ENCODE measurements at places on chromosomes 6 and 20.

GRCh38 chr6:99519446-99519845 lies 4.2 kb upstream of the USP45 start:
- no peak for DNase-seq

DNA sequence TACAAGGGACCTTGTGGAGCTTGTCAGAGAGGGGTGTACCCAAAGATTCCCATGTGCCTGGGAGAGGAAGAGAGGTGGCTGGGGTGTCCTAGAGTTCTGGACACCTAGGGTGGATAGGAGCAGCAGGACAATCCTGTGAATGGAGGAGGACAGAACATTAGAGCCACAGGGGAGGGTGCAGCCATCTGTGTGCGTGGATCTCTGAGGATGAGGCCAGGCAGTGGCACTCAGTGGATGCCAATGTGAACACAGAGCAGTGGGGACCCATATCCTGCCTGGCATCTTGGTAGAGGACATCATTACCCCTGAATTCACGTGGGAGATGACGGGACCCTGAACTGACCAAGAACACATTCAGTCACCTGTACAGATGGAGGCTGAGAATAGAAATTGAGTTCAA lies 205.3 kb downstream of the CD83 start:
- DNase-seq = no peak

DNA sequence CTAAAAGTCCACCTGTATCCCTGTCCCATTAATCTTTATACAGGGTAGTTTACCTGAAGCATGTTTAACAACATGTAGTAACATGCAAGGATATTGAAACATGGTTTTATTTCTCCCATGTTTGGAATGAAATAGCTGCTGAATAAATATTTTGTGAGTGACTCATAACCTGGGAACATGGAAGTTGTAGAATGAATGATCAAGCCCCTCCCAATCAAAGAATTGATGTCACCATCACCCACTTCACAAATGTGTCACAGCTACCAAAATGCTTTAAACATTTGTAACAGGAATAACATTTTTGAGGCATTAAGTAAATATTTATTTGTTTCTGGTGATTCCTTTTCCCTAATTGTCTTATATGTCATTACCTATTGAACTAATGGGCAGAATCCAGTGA lies 58.9 kb upstream of the TNFAIP3 start:
- DNase-seq = no peak

GRCh38 chr6:53347250-53347920 lies 1.4 kb downstream of the ELOVL5 start:
- DNase-seq = peak; percentile 57

GRCh38 chr6:20870493-20870892 lies 336.2 kb downstream of the CDKAL1 start:
- DNase-seq = no peak

DNA sequence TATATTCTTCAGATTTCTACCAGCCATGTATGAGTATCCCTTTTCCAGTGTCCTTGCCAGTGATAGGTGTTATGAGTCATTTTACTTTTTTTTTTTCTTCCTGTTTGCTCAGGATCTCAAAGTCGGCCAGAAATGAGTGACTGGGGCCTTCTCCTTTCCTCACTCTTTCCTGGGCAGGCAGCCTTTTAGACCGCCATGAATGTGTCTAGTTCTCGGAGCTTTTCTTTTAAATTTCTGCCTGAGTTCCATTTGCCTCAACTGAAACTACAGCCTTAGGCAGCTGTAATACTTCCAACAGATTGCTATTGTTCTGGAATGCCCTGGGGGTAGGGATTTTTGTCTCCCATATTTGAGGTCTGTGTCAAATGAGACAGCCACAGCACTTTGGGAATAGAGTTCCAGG lies 83.7 kb downstream of the STXBP5 start:
- no peak for DNase-seq

- no peak for DNase-seq
These were observed 13.0 kb downstream of the SLC35F1 start for GRCh38 chr6:117919775-117920729.

GRCh38 chr20:12638633-12639312 lies 370.0 kb upstream of the SPTLC3 start:
- DNase-seq = no peak

DNA sequence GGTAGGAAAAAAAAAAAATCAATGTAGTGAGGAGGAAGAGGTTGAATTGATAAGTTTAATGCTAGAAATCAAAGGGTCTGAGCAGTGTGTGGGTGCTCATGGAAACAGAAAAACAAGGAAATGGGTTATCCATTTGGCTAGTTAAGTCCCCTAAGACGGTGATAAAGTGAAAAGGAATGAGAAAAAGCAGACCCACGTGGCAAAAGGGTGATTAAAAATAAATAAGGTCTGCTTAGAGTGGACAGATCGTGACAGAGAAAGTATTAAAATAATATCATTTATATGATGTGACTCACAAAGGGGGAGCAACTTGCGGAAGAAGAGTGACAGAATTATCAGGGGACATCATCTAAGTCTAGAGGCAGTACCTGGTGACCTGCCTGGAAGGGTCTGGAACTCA lies 251.7 kb upstream of the THEMIS start:
- DNase-seq = no peak

GRCh38 chr20:48098866-48099265 lies 313.6 kb upstream of the SULF2 start:
- no peak for DNase-seq

- no peak for DNase-seq
These were observed 50.8 kb downstream of the OR2B2 start for GRCh38 chr6:27861276-27861840.

DNA sequence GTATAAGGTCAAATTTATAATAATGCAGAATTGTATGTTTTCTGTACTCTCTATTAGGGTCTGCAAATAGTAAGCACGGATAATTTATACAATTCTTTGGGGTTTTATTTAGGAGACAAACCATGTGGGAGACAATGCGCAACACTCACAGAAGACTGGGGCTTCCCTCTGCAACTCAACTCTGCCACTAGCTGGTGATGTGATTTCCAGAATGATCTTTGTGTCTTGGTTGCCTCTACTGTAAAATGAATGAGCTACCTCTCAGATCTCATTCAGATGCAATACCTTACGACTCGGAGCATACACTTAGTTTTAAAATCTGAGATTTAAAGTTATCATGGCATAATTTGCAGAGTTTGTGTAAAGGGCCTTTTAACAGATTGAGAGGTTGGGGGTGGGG lies 6.4 kb downstream of the MAN1A1 start:
- no peak for DNase-seq

DNA sequence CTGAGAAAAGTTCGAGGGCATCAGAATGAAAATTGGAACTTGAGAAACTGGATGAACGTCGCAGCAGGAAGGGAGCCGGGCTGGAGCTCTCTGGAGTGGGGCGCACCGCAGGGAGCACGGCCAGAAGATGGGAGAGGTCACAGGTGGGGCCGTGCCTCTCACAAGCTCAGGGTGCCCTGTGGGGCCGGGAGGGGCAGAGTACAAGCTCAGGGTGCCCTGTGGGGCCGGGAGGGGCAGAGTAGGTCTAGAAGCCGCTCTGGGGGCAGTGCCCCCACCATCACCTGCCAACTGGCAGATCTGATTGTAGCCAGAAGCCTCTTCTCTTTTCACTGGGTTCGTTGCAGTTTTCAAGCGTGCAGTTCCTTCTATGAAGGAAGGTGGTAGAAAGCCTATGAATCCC lies 61.1 kb upstream of the SNX9 start:
- no peak for DNase-seq

DNA sequence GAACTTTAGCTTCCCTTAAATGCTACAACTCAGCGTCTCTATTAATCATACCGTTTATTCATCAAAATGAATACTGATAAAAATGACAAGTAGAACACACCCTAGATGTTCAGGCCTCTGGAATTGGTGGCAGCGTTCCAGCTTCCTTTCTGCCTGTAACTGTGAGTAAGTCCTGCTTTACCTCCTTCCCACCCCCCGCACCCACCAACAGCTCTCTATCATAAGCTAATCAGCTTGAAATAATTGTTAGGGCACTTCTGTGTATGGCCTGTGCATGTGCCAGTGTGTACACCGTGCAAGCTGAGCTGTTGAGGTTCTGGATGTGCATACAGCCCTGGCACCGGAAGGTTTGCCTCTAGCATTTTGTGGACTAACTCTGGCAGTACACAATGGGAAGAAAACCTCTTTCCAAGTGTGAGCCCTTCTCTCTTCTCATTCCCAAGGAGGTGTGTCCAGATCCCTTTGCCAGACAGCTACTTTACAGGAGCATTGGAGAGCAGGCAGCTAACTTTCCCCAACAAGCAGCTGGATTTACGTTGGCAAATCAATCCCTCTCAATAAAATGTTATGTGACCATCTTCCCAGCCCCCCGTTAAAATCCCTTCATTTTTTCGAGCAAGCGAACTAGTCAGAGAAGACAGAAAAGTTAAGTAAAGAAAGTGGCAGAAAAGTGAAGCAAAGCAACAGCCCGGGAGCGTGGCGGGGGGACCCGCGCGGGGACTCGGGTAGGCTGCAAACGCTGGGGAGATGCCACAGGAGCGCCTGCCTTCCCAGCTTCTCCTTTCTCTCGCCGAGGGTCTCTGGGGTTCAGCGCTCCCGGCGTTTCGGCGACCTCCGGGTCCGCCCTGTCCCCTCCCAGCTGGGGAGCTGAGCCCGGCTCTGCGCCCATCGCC lies 803 bp upstream of the ADGRG6 start:
- DNase-seq = no peak

DNA sequence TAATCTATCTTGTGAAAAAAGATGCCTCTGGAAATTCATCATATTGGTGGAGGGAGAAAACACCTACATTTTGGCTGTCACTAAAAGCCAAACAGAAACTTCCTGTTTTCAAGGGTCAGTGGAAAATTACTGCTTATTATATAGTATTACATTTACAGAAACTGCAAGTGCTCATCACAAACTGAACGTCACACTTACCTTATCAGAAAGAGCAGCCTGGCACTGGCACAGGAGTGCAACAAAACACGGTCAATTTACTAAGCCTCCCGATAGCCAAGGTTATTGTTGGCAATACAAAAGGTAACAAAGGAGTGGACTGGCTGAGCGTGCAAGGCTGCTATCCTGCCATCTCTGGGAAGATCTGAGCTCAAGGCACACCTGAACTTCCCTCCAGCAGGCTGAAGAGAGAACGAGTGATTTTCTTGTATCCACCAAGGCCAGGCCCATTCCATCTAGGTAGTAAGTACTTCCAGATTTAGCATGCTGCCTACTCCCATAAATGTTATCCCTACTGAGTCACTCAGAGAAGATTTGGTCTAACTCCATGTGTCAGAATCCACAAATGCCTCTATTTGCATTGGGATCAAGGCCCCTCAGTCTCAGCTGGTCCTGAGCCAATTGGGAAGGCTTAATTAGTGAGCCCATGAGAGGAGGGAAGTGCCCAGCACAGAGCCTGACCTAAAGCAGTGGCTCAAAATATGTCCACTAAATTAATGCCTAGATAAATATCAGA lies 399.8 kb downstream of the BTBD9 start:
- DNase-seq = no peak

GRCh38 chr6:118902726-118903125 lies 8.8 kb downstream of the ASF1A start:
- no peak for DNase-seq
